ENCODE measurements at places on chromosomes 3 and 15.
A peak's percentile ranks its signal among the peaks of the same experiment; 100 is the strongest.

- no peak for DNase-seq
Observed at GRCh38 chr3:171428321-171428787, 31.9 kb downstream of the TNIK start.

DNA sequence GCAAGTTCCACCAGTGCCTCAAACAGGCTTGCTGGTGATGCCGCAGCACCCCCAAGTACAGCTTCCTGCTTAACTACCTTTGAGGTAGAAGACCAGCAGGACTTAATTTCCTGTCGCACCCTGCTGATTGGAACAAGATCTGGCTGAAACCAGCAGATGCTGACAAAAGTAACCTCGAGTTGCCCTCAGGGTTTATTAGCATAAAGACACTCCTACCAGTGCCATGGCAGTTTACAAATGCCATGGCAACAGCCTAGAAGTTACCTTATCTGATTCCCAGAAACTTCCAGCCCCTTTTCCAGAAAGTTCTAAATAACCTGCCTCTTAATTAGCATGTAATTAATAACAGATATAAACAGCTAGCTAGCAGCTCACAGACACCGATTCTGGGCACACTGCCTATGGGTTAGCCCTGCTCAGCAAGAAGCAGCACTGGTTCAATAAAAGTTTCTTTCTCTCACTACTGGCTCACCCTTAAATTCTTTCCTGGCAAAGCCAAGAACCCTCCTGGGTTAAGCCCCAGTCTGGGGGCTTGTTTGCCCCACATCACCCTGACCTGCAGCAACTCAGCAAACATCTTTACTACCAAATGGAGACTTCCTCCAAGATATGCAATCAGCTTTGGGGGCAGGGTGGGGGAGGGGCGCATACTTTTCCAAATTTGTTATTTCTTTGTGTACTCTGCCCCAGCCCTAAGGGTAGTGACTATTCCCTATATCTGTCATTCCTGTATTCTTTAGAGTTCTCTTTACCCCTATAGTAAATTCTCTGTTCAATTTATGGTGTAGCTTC, 54.2 kb downstream of the MAP4 start:
- DNase-seq = peak; percentile 23

DNA sequence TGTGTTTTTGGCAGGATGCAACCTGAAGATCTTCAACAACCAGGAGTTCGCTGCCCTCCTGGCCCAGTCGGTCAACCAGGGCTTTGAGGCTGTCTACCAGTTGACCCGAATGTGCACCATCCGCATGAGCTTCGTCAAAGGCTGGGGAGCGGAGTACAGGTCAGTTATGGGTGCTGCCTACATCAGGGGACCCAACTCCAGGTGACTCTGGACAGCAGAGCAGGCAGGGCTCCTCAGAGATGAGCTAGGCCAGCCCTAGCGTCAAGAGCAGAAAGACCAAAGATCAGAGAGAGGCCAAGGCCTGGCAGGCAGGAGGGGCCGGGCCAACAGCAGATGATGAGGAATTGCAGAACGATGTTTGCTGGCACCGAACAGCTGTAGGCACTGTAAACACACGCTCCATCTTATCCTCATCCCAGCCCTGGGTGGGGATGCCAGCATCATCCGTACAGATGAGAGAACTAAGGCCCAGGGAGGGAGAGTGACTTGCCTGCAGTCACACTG, 67.1 kb downstream of the AAGAB start:
- DNase-seq = no peak

DNA sequence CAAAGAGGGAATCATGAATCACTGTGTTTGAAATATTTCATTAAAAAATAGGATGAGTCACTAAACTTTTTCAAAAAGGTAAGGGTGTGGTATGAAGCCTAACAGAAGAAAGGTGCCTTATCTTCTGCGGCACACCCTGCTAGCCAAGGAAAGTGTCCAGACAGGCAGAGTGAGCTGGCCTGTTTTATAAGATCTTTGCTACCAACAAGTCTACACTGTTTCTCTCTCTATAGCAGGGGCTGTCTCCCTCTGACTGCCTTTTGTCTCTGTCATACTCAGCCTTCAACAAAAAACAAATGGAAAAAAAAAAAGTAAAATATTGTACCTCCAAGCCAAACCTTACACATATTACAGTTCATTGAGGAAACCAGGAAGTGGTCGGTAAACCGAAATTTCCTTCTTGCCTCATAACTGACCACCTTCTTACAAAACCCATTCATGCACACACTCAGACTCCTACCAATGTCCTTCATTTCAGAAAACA, 9.1 kb downstream of the ZDHHC3 start:
- DNase-seq = no peak

GRCh38 chr15:85168642-85169173, 187.1 kb downstream of the PDE8A start:
- DNase-seq = peak; percentile 58

GRCh38 chr3:4752201-4753072, 226.8 kb upstream of the BHLHE40 start:
- peak; percentile 36 for DNase-seq

DNA sequence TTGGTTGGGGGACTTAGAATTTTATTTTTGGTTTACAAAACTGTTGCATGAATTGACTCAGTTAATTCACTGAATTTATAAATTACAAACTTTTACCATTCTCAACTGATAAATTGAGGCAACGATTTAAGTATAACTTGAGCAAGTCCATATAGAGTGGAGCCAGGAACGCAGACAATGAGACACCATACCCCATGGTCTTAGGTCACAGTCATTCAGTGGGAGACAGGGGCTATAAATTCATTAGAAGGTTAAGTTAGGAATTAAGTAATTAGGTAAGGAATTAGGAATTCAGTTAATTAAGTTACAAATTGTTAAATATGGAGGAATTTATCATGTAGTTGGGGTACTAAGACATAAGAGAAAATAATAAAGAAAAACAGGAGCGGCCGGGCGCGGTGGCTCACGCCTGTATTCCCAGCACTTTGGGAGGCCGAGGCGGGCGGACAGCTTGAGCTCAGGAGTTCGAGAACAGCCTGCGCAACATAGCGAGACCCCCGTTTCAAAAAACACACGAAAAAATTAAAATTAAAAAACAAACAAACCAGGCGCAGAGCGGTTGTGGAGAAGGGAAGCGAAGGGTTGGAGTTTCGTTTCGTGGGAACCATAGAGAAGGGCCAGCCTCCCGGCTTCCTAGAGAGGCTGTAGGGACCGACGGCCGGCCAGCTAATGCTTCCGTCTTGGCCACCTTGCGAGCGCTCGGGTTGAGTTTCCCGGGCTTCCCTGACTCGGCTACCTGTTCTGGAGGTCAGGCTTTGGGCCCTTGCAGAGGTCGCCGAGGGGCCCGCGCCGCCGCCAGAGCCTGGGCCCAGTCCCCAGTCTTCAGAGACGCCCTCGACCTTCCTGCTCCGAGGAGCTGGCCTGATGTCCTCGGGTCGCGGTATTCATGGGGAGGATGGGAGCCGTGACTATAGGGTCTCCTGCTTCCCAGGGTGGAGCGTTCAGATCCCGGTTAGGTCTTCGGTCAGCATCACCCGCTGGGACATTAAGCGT, at the start of gene ZNF619:
Gene ZNF619, plus strand, starts transcription at position 645 of the 993 bp plus-strand sequence. CDS start 858 bp downstream, outside the sequence.
- DNase-seq = peak; percentile 74

- no peak for DNase-seq
Observed at GRCh38 chr15:86236356-86237110, 156.9 kb downstream of the AGBL1 start.

DNA sequence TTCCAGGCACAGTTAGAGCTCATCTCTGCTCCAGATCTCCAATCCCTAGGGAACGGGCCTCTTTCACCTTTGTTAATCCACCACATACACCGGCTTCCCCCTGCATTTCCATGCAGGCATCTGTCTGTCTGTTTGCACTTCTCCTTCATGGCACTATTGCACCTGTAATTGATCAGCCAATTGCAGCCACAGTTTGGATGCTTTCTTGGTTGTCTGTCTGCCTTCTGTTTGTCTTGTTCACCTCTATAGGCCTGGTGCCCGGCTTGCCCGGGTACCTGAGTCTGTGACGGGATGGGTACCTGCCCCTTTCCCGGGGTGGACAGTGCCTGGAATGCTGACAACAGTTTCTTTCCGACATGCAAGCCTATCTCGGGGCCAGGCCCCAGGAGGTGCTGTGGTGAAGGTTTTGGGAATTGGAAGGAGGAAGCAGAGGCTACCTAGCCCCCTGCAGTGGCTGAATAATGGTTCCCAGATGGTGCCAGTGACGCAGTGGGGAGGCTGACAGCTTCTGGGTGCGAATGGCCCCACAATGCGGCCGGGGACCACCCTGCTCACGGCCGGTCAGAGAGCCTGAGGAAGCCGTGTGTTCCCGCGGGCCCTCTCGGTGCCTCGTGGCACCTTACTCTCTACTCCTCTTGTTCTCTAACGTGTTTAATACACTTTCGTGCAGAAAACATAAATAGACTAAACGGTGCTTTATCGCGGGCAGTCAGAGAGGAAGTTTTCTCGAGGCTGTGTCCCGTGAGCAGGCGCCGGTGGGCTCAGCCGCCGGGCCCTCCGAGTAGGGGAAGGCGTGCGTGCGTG, 31.3 kb upstream of the RAB6B start:
- peak; percentile 24 for DNase-seq

GRCh38 chr3:172334671-172335207, 113.5 kb downstream of the GHSR start:
- no peak for DNase-seq

- DNase-seq = no peak
Observed at GRCh38 chr3:114411190-114411668, 117.4 kb downstream of the TIGIT start.

GRCh38 chr3:15348246-15348645, 15.9 kb upstream of the SH3BP5 start:
- no peak for DNase-seq

GRCh38 chr3:7700977-7701376, 800.6 kb upstream of the LMCD1 start:
- no peak for DNase-seq

GRCh38 chr3:155853214-155854140, 750 bp downstream of the SLC33A1 start:
- peak; percentile 22 for DNase-seq

GRCh38 chr3:11996480-11996879, 7.7 kb upstream of the SYN2 start:
- no peak for DNase-seq

DNA sequence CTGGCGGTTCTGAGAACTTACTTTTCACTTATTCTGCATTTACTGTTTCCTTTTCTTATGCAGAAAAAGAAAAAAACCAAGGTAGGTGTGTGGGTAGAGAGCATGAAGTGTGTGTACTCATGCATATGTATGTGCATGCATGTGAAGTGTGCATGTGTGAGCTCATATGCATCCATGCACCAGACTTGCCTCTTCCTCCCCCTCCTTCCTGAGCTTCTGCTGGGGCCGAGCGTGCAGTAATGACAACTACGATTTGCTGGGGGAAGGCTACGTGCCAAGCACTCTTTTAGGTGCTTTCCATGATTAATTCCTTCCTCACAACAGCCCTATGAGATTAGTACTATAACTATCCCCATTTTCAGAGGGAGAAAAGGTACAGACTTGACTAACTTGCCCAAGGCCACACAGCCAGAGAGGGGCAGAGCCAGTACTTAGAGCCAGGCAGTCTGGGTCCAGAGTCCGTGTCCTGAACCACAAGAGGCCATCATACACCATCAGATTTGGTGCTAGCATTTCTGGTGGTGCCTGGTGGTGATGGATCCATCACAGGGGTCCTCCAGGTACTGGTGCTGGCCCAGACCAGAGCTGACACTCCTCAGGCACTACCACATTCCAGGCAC, 46.7 kb downstream of the CAPN3 start:
- DNase-seq = no peak

GRCh38 chr3:19221081-19221480, 72.8 kb downstream of the KCNH8 start:
- DNase-seq = no peak

GRCh38 chr15:70722266-70723121, 40.9 kb downstream of the UACA start:
- DNase-seq = no peak

- DNase-seq = no peak
Observed at GRCh38 chr15:49297584-49297983, 125.5 kb upstream of the FGF7 start.

- DNase-seq = no peak
Observed at GRCh38 chr15:75925440-75925839, 21.8 kb downstream of the FBXO22 start.

GRCh38 chr3:184765730-184766074, 46.3 kb upstream of the VPS8 start:
- DNase-seq = no peak

GRCh38 chr3:191244242-191244867, 45.3 kb downstream of the OSTN start:
- no peak for DNase-seq

All from testis (tissue), 5 donors.